ENCODE measurements at places on chromosomes 13 and 19.

DNA sequence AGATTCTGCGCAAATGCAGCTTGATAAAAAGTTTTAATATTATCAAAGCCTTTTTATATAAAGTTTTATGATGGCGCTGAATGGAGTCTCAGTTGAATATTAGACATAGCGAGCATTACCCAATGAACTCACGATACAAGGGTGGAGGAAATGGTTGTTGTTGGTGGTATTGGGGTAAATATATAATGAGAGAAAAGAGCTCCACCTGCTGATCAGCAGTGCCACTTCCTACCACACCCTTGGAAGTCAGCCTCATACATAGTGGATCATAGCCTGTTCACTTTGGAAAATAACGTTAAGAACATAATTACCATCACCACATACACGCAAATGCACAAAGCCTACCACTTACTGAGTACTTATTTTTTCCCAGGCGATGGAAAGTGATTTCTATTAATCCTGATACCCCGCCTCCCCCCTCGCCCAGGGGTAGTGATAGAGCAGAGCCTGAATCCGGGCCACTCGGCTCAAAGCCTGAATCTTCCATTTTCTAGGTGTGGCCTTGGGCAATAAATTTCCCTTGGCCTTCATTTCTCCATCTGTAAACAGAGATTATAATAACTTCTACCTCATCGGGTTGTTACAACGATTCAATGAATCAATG is 358.3 kb downstream of the KLF5 start:
- DNase-seq: no peak

- DNase-seq: no peak
Observed at GRCh38 chr13:51346397-51346796, 6.9 kb downstream of the SERPINE3 start.

GRCh38 chr13:20475927-20476691 is 49.5 kb downstream of the CRYL1 start:
- DNase-seq: no peak

DNA sequence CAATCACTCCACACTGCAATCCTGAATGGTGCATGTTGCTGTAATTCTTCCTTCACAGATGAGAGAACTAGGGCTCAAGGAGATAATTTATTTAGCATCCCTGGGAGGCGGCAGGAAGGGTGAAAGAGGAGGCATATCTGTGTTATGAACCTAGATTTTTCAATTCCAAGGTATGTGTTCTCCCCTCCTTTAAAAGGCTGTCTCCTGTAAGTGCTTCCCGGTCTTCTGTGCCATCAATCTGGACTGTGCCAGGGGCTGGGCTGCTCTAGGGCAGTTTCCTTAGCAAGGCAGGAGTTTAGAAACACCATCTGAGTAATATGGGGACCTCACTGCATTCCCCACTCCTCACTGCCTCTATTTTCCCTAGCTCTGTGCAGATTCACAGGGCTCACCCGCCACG is 185.0 kb downstream of the RFC3 start:
- DNase-seq: no peak

DNA sequence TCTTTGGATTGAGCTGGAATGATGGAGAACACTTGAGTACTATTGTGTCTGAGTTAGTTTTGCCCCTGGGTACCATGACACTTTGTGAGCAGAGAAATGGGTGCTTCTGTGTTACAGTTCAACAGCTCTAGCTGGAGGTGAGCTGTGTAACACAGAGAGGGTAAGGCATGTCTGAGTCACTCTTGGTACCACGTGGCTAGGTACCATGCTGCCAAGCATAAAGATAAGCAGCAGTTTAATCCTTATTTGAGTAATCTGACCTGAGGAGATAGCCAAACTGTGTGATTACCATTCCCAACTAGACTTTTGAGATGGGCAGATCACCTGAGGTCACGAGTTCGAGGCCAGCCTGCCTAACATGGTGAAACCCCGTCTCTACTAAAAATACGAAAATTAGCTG is 122.0 kb downstream of the OLFM4 start:
- DNase-seq: no peak
